AG09319 (cell line): ENCODE measurements at places on chromosomes 6 and 20.

DNA sequence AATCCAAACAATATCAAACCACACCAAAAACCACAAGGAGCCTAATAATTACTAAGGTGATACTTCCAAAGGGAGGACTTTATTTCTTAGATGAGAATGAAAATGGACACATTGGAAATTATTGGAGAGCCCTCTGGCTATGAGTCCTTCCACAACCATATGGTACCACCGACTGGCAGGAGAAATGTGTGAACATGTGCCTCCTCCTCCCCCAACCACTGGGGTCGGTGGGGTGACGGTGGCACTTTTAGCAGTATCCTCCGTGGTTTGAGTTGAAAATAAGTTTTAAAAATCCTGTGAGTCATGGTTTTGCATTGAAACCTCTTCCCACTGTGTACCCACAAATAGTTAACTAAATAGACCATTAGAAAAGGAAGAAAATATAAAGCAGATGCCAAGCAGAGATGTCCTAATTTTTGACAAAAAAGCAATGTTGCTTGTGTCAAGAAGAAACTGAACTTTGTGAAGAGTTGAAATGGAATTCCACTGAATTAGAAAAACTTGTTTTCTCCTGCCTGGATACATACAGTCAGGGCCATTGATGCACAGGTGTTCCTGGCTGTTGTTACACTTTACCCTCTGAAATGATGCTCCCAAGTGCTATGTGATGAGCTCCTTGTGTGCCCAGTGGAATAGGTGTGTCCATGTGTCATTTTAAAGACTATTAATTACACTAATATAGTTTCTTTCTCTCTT, 3.2 kb downstream of the EDN1 start:
- DNase-seq = no peak

- no peak for DNase-seq
Measured at GRCh38 chr6:78243519-78243918, 590.7 kb downstream of the MEI4 start.

DNA sequence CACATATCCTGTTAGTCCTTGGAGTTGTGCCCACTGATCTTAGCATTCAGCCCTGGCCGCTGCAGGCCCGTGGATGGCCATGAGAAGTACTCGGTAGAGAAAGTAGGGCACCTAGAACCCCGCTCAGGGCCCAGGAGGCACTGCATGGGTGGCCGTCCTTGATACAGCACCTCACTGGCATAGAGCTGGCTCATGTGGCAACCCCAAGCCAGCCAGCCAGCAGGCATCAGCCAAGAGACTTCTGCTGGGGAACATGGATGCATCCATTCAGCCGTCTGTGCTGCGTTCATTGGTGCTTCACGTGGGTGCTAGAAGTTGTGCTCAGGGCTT, 10.6 kb downstream of the PYGB start:
- no peak for DNase-seq

GRCh38 chr6:43765776-43766499, 4.1 kb upstream of the VEGFA start:
- no peak for DNase-seq

DNA sequence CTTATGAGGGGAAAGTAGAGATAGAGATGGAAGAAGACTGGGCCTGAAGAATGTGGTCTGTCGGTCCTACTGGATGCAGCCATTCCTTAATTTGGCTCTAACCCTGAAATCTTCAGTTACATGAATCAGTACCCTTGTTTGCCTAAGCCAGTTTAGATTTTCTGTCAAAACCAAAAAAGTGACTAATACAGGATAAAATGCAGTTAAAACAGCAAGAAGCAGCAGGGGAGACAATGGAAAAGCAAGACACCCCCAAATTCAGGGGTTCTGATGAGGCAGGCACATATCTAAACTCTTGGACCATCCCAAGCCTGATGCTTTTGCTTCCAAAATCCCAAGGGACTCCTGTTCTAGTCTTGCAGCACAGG, 17.4 kb upstream of the UBE2V1 start:
- no peak for DNase-seq
